NK-92 treated with Interleukin-12 subunit alpha and Interleukin-12 subunit beta, amount 100 ng/mL, for 24 hours (cell line): ENCODE measurements at places on chromosomes 11 and 22.

- no peak for DNase-seq
Measured at GRCh38 chr11:103076361-103076760, 15.6 kb downstream of the DCUN1D5 start.

DNA sequence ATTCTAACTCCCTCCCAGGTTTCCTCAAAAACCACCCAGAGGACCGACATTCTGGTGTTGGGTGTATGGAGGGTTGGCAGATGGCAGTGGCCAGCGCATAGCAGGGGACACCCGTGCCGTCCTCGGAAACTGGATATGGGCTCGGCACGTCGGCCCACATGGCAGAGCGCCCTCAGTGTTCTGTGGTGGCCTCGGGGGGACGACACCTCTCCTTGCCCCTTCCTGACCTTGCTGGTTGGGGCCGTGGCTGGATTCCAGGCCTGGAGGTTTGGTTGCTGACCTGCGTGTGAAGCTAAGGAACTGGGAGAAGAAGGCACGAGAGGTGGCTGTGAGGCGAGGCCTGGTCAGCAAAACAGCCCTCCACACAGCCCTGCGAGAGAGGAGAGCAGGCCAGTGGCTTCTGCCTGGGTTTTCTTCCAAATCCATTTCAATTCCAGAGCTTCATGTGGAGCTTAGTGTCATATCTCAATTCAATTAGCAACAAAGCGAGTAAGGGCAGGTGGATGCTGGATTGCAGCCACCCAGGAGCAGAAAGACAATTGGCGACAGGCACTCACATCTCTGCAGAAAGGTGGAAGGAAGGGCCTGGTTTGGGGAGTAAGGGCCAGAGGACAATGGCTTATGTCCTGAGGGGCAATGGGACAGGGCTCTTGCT lies 478.4 kb downstream of the BRD1 start:
- no peak for DNase-seq

DNA sequence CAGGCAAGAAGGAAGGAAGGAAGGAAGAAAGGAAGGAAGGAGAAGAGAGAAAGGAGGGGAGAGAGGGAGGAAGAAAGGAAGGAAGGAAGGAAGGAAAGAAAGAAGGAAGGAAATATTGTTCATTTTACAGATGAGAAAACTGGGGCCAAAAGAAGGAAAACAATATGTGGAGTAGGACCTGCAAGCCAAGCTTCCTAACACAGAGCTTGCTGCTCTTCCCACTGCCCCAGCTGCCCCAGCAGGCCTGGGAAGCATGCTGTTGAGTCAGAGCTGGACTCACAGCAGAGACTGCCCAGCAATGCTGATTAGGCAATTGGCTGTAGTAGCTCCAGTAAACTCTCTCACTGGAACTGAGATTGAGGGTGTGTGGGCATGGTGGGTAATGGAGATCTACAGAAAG lies 42.6 kb upstream of the SMCO4 start:
- DNase-seq: no peak

DNA sequence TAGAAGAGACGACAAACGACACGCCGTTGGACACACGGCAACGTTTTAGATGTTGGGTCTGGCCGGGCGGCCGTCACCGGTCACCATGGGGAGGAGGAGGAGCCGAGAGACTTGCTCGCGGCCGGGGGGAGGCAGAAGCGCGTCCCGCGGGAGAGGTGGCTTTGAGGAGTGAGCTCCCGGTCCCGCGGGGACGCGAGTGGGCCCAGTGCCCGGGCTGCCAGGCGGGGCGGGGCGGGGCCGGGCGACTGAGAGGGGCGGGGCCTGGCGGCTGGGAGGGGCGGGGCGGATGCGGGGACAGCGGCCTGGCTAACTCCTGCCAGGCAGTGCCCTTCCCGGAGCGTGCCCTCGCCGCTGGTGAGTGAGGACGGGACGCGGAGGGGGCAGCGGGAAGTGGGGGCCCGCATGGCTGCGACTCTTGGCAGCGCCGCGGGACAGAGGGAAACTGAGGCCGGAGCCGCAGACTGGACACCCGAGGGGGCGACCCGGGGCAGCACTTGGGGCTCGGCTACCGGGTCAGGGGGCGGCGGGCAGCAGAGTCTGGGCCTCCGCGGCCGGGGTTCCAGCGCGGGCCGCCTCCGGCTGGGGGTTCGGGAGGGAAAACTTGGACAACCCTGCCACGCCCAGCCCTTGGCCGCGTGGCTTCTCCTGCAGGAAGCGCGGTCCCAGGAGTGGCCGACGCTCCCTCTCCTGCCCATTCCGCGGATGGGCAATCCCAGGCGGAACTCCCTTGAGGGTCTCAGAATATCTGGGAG lies at the start of gene TSPO:
Gene TSPO, plus strand, starts transcription at position 309 of the 752 bp plus-strand sequence. CDS start 7,680 bp downstream, outside the sequence.
- DNase-seq: no peak

DNA sequence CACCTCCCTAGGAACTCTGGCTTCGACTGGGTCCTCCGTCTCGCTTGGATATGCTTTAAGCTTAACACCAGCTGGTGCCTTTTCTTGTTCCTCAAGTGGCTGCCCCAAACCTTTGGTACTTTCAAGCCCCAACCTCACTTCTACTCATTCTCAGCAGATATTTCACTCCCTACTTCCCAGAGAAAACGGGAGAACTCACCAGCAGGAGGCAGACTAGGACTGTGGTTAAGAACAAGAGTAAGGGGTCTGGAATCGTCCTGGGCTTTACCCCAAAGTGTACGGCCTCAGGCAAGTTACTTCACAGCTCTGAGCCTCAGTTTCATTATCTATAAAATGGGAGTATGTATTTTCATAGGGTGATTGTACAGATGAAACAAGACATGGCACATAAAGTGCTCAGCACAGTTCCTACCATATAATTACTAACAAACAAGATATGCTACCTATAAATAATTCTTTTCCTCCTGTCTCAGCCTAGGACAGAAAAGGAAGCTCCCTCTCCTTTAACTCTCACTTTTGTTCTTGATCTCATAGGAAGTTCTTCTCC lies 37.8 kb downstream of the PAMR1 start:
- no peak for DNase-seq

DNA sequence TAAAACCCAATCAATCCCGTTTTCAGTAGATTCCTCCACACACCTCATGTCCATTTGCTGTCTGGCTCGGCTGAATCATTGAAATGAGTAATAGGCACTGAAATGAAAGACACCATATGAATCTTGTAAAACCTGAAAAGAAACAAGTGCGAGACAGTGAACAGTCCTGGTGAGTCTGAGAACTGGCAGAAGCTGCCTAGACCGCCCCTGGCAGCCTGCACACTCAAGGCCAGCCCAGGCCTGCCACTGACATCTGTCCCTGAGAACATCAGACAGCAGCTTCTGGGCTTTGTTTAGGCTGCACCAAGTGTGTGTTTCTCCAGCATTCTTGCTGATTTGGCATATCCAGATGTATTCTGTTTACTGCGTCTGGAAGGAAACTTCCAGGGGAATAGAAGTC lies 44.8 kb downstream of the ENDOD1 start:
- no peak for DNase-seq

DNA sequence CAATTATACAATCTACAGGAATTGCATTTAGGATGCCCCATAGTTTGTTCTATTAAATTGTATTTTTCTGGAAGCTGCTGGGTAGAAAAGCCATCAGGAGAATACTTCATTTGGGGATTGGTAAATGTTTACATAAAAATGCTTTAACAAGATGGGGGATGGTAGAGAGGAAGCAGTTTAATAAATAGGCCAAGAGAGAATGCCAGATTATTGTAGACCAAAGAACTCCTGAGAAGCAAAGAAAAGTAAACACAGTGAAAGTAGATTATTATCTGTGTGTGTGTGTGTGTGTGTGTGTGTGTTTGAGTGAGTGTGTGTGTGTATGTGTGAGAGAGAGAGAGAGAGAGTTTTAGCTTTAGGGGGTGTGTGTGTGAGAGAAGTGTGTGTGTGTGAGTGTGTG lies 820.4 kb upstream of the CCDC90B start:
- DNase-seq: no peak

GRCh38 chr11:113189909-113190667 lies 124.3 kb upstream of the TTC12 start:
- DNase-seq: no peak

- no peak for DNase-seq
Measured at GRCh38 chr22:19665784-19666672, 48.3 kb upstream of the SEPTIN5 start.

GRCh38 chr11:33545931-33546330 lies 154.7 kb downstream of the C11orf91 start:
- no peak for DNase-seq

DNA sequence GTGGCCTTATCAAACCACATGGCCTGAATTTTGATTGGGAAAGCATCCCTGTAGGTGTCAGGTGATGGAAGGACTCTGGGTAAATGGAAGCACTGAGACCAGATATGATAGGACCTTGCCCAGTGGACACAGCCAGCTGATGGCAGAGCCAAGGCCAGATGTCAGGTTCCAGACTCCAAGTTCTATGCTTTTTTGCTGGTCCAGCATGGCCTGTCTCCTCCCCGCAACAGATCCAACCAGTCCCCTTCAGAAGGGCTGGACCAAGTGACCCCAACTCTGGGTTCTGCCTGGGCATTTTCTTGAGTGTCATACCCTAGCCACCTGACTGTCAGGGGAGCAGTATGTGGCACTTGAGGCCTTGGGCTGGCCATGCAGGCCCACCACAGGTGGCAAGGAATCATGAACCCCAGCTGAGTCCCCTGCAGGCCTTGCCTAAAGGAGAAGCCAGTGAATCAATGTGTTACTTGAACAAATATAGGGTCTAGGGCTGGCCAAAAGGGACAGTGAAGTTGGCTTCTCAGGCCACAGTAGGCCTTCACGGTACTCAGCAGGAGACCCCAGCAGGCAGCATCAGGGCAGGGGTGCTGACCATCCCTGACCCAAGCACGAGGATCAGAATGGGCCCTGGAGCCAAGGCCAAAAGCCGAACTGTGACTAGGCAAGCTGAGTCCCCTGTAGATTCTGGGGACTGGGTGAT lies 27.1 kb downstream of the KCNQ1OT1 start:
- DNase-seq: no peak

- no peak for DNase-seq
Measured at GRCh38 chr11:110505528-110506284, 76.0 kb downstream of the FDX1 start.

- DNase-seq: no peak
Measured at GRCh38 chr11:45431046-45432018, 145.2 kb upstream of the SYT13 start.

DNA sequence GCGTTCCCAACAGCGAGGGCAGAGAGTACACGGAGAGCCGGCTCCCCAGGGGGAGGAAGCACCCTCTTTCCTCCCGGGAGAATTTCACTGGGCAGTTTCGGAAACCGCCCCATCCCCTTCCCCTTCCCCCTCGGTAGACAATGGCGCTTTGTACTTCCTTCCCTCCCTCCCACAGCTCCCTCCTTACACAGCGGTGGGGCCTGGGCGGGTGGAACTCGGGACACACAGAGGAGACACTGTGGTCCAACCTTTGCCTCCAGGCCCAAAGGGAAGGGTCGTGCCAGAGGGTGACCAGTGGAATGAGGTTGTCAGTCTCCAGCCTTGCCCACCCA lies 4.3 kb downstream of the SMTN start:
- DNase-seq: no peak

DNA sequence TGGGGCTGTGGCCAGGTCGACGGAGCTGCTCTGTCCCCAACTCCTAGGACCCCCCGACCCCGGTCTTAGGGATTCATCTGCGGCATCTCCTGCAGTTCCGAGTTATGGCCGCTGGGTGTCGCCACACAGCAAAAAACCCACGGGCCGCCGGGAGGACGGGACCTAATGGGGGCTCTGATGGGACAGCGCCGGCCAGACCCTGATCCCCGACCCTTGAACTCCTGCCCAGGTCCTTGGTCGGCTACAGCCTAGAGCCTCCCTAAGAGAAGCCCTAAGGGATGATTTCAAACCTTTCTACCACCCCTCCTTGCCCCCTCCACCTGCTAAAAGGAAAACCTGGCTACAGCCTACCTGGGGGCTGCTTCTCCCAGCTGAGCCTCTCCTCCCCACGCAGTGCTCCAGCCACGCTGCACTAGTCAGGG lies 30.8 kb upstream of the LRRC10B start:
- DNase-seq: peak; percentile 19

GRCh38 chr22:38239101-38239761 lies 33.6 kb downstream of the TMEM184B start:
- DNase-seq: no peak
